Fibroblast of skin of scalp (primary cell): ENCODE measurements at places on chromosomes 12 and 14.

GRCh38 chr12:111363578-111363977 lies 5.3 kb downstream of the PHETA1 start:
- DNase-seq = peak; percentile 27

- DNase-seq = no peak
Observed at GRCh38 chr12:10667581-10667980, 6.3 kb downstream of the STYK1 start.

- DNase-seq = no peak
Observed at GRCh38 chr14:100434911-100435438, 111.8 kb downstream of the SLC25A47 start.

GRCh38 chr12:59393506-59393905 lies 202.3 kb upstream of the SLC16A7 start:
- no peak for DNase-seq

DNA sequence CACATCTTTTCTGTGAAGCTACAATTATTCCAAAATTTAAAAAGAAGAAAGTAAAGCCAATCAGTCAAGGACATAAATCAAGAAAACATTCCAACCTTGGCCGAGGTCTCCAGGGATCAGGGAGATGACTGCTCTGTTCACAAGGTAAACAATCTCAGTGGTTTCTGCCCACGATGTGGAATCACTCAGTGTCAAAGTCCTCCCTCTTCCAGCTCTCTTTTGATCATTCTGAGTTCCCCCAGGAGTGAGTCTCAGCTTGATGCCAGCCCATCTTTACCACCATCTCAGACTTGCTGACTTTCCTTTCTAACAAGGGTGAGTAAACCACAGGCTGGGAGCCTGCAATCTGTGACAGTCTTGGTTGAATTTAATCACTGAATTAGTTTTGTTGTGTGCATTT lies 4.8 kb upstream of the SERPINA9 start:
- DNase-seq = peak; percentile 71

- peak; percentile 30 for DNase-seq
Observed at GRCh38 chr12:104733717-104734175, 224.3 kb downstream of the SLC41A2 start.

DNA sequence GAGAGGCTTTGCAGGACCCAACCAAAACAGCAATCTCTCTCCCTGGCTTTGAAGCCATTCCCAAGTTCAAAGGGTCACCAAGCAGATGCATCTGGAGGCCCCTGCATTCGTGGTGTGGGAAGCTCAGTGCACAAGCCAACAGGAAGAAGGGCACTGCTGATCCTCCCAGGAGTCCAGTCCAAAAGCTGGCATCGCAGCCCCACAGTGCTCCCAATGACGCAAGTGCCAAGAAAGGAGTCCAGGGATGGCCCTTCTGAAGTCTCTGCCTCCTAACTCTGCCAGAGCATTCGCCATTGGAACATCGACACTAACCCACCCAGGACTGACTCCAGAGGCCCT lies 25.1 kb downstream of the PXN start:
- DNase-seq = no peak

- DNase-seq = peak; percentile 45
Observed at GRCh38 chr14:85401384-85401783, 128.6 kb upstream of the FLRT2 start.
